NCI-H446 treated with DMSO at 0.1 percent for 48 hours (cell line): ENCODE measurements at places on chromosomes 11 and 22.

DNA sequence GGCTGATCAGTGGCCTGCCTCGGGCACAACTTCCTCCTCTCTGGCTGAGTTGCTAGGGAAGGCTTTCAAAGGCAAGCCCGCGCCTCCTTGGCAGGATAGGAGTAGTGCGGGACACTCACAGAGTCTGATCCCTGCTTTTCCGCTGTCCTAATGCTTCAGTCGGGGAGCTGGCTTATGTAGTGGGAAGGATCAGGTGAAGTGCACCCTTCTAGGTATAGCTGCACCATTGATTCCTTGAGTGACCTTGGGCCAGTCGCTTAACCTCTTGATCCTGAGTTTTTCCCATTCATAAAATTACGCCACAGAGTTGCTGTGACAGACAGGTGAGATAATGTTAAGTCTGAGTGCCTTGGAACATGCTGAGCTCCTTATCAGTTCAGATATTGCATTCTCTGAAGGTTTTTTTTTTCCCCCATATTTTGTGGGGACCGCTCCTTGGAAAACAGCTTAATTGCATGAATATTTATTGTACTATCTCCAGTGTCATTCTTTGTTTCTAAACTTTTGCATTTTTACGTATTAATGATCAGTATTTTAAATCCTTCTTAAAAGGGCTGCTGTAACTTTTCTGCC, 961 bp downstream of the IPO7 start:
- DNase-seq = no peak

- DNase-seq = peak; percentile 90
These were observed 48.3 kb downstream of the RPUSD4 start for GRCh38 chr11:126163074-126163700.

DNA sequence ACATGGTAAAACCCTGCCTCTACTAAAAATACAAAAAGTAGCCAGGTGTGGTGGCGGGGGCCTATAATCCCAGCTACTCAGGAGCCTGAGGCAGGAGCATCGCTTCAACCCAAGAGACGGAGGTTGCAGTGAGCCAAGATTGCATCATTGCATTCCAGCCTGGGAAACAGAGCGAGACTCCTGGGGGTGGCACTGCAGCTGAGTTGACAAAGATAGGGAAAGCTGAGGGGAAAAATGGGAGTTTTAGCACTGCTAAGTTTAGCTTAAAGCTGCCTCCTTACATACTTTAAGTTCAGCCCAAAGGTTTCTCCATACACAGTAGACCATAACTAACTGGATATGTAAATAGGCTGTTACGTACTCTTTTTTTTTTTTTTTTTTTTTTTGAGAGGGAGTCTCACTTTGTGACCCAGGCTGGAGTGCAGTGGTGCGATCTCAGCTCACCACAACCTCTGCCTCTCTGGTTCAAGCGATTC, 9.0 kb upstream of the USP28 start:
- DNase-seq = no peak

- no peak for DNase-seq
These were observed 37.3 kb upstream of the TOP3B start for GRCh38 chr22:22019659-22020424.

DNA sequence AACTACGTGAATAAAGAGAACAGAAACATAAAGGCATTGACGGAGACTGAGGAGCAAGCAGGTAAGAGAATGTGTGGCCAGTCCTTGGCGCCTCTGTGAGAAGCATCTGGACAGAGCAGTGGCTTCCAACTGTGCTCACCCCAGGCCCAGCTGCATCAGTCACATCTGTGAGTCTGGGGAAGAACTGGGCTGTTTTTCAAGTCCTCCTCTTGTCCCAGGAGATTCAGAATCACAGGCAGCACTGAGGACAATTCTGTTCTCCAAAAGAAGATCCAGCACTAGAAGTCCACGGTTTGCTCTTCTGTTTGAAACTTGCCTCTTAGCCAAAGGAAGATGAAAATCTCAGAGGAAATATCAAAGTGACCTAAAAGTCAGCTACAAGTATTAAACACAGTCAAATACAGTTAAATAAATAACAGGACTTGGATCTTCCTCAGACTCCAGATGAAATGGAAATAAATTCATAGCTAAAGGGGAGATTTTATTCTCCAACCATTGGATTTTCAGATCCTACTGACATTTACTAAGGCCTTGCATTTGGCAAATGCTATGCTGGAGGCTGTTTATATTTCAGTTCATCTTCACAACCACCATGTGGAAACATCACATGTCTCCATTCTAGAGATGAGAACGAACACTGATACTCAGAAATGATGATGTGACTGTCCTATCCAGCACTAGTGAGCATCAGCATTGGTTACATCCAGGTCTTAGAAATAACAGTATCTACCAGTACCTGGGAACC, 14.1 kb downstream of the FAM181B start:
- DNase-seq = peak; percentile 87

GRCh38 chr22:21837248-21837979, 30.0 kb downstream of the MAPK1 start:
- DNase-seq = peak; percentile 67

DNA sequence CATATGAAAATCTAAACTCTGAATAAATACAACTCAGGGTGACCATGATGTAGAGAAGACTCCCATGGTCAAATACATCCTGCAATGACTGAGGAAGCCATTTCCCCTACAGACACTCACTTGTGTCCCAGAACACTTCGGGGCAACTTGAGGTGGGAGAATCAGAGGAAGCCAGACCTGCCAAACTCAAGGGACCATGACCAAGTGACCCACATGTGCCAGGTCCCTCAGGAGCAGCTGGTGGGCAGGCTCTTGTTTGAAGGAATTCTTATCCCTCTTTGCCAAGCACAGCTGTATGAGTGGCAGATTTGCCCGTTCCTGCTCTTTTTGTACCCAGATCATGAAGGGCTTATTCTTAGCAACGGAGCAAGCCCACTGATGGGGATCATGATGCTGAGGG, 17.8 kb downstream of the SPATA19 start:
- no peak for DNase-seq

GRCh38 chr11:104625246-104625645, 273.0 kb downstream of the CASP12 start:
- DNase-seq = peak; percentile 79

- peak; percentile 58 for DNase-seq
These were observed 136.2 kb downstream of the OSBP2 start for GRCh38 chr22:30830907-30831306.

DNA sequence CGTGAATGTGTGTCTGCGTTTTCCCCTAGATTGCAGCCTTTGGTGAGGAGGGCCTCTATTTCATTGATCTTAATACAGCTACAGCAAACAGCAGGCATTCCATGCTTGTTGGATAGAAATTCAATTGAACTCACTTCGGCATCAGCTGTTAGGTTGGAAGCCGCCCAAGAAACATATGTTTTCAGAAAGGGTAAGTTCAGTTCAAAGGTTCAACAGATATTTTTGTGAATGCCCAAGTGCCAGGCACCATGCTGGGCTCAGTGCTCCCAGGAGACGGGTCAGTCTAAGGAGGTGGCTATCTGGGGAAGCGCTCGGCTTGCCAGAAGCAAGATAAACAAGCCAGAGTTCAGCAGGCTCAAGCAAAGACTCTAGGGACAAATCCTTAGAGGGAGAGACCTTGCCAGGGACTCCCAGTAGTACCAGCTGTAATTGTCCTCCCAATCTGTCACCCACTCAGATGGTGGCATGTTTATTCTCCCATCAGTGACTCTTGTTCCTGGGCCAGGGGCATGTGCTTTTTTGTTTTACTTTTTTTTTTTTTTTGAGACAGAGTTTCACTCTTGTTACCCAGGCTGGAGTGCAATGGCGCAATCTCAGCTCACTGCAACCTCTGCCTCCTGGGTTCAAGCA, 64.5 kb upstream of the LARGE1 start:
- DNase-seq = no peak

DNA sequence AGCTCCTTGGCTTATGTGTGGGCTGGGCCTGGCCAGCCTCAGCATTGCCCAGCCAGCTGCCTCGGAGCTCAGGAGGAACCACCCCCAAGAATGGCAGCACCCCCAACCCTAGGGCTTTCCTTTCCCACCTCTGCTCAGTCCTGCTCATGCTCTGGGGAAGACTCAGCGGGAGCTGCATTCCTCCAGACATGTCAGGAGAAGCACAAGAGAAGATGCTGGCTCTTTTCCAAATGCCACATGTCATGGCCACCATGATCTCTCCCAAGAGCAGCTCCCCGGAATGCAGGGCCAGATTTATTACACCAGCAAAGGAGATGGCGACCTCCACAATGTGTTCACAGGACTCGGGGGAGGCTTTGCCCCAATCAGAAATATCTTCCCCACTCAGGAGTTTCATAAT, 143.7 kb downstream of the PKNOX2 start:
- no peak for DNase-seq

- no peak for DNase-seq
These were observed 116.2 kb downstream of the FAT3 start for GRCh38 chr11:92340839-92341238.

DNA sequence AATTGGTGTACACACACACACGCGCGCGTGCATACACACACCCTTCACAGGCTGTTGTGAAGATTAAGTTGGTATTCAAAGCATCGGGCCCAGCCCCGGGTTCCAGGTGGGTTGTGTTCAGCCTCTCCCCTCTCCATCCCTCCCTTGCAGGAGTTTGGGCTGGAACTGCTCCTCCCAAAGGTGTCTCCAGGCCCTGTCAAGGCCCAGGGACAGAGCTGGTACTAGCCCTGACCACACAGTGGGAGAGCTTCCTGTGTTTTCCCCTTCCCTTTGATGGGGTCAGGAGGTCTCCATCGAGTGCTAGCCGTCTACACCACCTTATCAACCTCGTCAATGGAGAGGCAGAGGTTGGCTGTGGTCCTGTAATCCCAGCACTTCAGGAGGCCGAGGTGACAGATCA, 36.5 kb upstream of the CSNK1E start:
- no peak for DNase-seq

DNA sequence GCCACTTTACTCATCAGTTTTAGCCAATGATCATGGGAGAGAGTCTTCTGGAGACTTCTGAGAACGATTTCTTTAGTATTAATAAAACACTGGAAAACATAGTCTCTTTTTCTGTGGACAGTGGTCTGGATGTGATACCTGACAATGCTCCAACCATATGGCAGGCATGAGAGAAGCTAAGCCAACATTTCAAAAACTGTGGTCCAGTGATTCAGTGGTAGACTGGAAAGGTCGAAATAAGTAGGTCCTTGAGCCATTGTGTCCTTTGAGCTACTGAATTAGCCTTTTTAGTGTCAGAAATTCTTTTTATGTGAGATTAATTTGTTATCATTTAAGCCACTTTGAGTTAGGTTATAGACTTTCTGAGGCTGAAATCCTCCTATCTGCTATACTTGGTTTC, 197.7 kb upstream of the CTSC start:
- DNase-seq = no peak

DNA sequence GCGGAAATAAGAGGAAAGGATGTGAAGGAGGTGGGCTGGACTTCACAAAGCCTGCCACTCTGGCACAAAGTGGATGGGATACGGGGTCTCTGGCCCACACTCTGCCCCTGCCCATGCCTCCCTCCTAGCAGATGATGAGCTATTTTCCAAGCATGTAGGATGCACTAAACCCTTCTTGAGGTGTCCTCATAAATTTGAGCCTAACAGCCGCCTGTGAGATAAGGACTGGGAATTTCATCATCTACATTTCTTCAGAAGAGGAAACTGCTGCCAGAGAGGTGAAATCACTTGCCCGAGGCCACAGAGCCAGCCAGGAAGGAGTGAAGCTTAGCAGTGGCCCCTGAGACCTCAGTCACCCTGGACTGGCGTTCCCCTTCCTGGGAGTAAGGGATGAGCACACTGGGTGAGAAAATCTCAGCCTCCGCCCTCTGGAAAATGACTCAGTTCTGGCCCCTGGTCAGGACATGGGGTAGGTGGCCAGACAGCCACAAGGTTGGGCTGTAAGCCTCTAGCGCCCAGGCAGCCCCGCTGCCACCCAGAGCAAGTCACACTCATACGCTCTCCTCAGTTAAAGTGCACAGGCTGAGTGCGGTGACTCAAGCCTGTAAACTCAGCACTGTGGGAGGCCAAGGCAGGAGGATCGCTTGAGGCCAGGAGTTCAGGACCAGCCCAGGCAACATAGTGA, 27.9 kb downstream of the MB start:
- no peak for DNase-seq

- peak; percentile 60 for DNase-seq
These were observed 18.2 kb downstream of the RTN4R start for GRCh38 chr22:20249797-20250354.

DNA sequence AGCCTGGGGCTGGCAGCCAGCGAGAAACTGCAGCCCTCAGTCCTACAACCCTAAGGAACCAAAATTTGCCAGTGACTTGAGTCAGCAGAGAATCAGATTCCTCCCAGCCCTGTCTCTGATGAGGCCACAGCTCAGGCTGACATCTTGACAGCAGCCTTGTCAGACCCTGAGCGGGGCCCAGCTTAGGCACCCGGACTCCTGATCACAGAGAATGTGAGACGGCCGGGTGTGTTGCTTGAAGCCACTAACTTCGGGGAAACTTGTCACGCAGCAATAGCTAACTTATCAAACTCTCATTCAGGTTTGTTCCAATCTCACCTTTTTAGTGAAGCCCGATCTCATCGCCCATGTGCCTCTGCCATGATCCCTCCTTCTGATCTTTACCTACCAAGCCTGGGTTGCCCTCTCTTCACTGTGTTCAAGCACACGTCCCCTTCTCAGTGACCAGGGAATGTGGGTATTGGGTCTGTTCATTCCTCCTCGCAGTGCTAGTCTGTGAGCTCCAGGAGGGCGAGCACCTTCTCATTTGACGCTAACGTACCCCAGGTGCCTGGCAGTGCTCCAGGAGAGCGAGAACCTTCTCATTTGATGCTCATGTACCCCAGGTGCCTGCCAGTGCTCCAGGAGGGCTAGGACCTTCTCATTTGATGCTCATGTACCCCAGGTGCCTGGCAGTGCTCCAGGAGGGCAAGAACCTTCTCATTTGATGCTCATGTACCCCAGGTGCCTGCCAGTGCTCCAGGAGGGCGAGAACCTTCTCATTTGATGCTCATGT, 280.7 kb downstream of the BRD1 start:
- DNase-seq = no peak

DNA sequence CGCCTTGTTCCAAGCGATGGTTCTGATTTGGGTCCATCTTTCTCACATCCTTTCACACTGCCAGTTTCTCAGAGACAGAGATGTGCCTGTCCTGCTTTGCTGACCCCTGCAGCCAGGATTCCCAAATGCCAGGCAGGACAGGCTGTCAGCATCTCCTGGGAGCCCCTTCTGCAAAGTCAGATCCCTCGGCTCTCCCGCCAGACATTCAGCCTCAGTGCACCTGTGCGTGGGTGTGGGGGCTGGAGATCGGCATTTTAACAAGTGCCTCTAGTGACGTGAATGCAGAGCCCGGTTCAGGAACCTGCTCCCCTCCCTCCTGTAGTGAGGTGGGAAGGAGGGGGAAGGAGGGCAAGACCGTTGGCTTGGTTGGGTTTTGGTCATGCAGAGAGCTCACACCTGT, 108.9 kb upstream of the FGF3 start:
- DNase-seq = no peak

- DNase-seq = no peak
These were observed 59.1 kb downstream of the KCNC1 start for GRCh38 chr11:17793642-17794170.
